ENCODE measurements at places on chromosomes 16 and 17. TPM values are rescaled to one million over a fixed set of nuclear protein-coding genes. Genes with fewer than 3 reads are reported as not detected.

- peak; percentile 90 for DNase-seq
Observed at GRCh38 chr17:50177983-50178834, 12.4 kb downstream of the SGCA start.

Gene CCDC200
- polyA plus RNA-seq = 47.1 TPM

Gene TAT
- polyA plus RNA-seq = 0.22 TPM

GRCh38 chr17:44501866-44502375 is 1.3 kb downstream of the GPATCH8 start:
- DNase-seq = peak; percentile 13

- no peak for DNase-seq
Observed at GRCh38 chr17:58679263-58680037, 12.4 kb downstream of the TEX14 start.

Gene OSGIN1
- polyA plus RNA-seq = 8.4 TPM

DNA sequence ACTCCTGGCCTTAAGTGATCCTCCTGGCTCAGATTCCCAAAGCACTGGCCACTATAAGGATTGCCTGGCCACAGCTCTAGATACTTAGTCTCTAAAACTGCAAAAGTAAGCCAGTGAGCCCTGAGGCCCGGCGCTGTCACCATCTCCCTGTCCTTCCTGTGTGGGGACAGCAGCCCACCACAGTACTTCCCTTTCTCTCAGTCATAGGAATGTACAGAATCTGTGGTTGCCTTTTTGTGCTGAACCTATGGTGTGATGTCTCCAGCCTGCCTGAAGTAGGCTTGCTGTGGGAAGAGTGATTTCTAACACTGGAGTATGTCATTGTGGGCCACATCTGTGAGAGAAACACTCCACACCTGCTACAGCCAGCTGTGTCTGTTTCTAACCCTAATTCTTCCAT is 24.7 kb downstream of the NTAN1 start:
- DNase-seq = no peak

Gene MRPL10
- polyA plus RNA-seq = 48.4 TPM

GRCh38 chr17:67999291-67999911 is 3.1 kb upstream of the C17orf58 start:
- DNase-seq = no peak

DNA sequence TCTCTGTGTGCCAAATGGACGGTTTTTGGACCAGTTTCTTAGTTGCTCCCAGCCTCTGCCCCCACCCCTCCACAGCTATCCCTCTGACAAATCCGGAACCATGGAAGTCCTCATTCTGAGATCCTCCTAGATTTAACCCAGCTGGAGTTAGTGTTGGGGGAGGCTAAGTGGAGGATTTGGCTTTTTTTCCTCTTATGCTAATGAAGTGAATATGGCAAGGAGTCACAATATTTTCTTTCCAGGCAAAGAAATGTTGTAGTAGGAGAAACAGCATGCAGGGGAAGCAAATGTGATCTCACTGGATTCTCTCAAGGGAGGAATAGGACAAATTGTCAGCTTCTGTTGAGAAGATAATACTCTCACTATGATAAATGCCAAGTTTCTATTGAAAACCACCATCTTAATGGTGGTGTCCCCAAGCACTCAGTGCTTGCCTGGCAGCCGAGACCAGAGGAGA is 159.5 kb downstream of the MSI2 start:
- DNase-seq = no peak

DNA sequence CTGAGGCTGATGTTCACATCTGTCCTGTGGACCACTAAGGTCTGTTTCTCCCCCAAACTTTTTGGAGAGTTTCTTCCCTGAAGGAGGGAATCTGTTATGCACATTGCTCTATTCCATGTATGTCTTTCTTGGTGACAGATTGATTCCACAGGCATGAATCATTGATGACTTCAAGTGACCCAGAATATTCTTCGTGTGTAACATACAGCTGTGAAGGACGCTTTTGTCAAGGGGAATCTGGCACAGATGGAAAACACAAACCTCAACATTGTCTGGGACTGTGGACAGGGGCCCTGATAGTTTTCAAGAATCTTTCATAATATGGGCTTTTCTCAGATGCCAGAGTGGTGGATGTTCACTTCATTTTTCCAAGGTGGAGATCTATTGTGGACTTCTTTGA is 223.1 kb upstream of the MAF start:
- DNase-seq = no peak

DNA sequence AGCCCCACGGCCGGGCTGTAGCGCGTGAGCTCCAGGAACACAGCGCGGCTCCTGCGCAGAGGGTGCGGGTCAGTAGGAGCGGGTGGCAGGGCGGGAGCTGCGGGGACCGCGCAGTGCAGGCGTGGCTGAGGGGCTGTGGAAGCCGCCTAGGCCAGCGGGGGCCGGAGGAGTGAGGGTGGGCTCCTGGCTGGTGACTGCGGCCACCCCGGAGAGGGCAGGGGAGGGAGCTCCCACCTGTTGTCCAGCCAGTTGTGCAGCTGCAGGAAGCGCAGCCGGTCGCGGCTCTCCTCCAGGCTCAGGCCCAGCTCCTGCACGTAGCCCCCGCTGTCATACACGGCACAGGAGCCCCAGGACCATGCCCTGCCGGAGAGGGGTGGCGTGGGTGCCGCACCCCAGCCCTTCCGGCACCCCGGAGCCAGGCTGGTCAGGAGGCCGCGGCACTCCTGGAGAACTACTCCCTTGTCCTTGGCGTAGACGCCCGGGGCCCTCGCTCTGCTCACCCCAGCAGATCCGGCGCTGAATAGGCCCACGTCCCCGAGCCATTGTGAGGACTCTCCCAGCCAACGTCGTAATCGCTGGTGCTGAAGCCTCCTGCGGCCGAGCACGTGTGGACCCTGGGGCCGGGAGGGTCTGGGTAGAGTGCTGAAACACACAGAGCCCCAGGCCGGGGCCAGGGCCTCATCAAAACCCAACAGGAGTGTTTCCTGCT is 43.9 kb downstream of the TSC2 start:
- no peak for DNase-seq

Gene HSPB9
- 0.40 TPM for polyA plus RNA-seq

DNA sequence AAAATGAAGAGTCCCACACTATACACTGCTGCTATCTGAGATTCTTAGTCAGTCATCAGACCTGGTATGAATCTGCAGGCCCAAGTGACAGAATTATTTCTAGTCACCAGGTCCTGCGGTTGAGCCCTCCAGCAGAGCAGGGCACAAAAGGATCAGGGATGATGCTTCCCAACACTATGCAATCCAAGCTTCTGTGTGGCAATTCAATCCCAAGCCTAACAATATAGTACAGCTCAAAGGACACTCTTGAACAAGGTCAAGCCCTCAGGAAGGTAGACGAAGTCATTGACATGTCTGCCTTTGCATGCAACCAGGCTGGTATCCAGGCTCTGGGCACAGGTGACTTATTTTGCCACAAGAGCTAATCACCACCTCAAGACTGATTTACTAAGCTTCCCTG is 5.8 kb downstream of the DCUN1D3 start:
- no peak for DNase-seq

Gene ZSCAN10
- 0.66 TPM for polyA plus RNA-seq

Gene KRTAP17-1
- 0.07 TPM for polyA plus RNA-seq

Gene EPN3
- polyA plus RNA-seq = 3.3 TPM

Gene SAT2
- 327 TPM for polyA plus RNA-seq

- DNase-seq = no peak
Observed at GRCh38 chr16:58127033-58127556, 2.1 kb downstream of the CFAP20 start.

Gene GLOD4
- polyA plus RNA-seq = 149 TPM

DNA sequence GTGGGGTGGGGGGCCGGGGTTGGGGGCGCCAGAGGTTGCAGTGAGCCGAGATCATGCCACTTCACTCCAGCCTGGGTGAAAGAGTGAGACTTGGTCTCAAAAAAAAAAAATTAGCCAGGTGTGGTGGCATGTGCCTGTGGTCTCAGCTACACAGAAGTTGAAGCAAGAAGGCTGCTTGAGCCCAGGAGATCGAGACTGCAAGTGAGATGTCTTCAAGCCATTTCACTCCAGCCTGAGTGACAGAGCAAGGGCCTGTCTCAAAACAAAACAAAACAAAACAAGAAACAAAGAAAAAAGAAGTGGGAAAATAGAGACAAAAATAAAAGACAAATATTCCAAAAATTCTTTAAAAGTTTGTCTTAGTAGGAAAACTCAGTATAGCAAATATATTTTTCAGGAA is 135.1 kb upstream of the CORO6 start:
- DNase-seq = no peak
